ENCODE measurements at places on chromosomes 2 and 18.

DNA sequence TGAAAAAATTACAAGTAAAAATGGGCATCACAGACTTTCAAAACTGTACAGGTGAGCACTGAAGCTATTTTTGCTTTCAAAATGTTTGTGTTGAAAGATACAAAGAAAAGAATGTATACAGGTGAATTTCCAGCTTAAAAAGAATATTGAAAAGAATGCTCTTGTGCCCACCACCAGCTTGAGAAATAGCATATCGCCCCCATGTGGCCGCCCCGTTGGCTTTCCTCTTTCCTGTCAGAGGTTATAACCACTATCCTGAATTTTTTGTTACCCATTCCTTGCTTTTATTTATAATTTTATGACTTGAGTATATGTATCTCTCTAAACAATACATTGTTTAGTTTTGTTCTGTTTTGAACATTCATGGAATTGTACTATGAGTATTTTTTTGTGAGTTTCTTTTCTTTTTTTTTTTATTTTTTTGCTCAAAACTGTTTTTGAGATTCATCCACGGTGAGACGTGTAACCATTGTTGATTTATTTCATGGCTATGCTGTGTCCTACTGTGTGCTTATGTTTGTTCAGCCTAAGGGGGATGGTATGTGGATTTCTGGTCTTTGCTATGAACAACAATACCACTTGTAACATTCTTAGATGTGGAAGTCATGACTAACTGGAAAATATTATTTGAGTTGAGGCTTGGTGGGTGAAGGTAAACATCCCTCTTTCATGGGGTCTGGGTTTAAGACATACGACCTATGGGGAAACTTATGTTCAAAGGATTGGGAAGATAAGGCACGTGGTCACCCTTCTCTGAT lies 11.6 kb downstream of the TRPM8 start:
- no peak for DNase-seq

GRCh38 chr2:215915441-215915840 lies 97.9 kb downstream of the MREG start:
- no peak for DNase-seq

GRCh38 chr2:45699032-45699658 lies 47.7 kb downstream of the PRKCE start:
- no peak for DNase-seq

DNA sequence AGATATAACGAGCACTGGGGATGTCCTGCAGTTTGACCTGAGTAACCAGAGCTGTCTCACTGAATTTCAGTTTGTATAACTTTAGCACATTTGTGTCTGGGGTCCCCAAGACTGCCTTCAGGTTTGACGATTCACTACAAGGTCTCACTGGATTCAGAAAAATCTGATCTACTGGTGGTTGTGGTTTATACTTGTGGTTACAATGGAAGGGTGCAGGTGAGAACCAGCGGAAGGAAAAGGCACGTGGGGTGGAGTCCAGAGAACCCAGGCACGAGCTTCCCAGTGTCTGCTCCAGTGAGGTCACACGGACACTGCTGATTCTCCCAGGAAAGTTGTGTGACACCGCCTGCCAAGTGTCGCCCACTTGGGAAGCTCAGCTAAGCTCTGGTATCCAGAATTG lies 126.0 kb downstream of the ZNF236 start:
- DNase-seq: no peak

DNA sequence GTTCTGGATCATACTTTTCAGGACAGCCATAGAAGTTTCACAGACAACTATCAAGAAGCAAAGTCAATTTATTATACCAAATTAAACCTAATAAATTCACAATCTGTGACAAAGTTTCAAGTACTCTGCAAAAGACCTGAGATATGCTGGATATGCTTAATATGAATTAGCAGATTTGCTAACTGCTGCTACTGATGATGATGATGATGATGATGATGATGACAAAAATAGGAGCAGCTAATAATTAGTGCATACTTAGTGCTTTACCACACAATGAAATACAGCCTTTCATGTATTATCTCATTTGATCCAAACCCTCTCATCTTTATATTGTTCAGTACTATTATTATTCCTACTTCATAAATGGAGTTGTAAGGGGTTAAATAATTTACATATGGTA lies 215.7 kb upstream of the CYP26B1 start:
- no peak for DNase-seq

GRCh38 chr2:53366543-53366942 lies 401.1 kb upstream of the CHAC2 start:
- DNase-seq: no peak

DNA sequence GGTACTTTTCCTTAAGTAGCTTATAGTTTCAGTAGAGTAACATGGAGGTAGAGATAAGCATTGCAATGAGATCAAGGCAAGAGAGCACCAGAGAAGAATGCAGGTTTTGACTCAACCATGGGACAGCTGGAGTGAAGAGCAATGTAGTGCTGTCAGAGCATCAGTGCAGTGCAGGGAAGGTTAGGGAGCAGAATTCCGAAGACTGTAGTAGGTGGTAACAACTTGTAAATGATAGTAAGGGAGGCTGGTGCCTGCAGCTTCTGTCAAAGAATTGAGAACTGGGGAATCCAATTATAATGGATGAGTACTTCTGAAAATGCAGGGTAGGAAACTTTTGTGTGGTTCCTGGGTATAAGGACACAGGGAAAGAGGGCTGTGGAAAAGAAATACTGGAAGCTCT lies 183.2 kb downstream of the KCNS3 start:
- DNase-seq: no peak

DNA sequence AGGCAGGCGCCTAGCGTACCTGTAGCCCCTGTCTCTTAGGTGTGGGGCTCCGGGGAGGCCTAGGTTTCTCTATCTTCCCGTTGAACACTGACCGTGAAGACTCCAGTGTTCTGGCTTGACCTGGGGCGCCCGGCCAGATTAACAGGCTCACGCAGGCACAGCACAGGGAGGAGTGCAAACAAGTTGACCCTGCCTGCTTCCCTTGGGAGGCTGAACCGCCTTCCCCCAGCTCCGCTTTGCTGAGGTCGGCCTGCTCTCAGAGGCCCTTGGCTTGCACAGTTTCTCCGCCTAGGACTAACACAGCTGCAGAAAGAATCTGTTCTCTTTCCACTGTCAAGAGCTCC lies 567 bp downstream of the PCYOX1 start:
- DNase-seq: no peak

DNA sequence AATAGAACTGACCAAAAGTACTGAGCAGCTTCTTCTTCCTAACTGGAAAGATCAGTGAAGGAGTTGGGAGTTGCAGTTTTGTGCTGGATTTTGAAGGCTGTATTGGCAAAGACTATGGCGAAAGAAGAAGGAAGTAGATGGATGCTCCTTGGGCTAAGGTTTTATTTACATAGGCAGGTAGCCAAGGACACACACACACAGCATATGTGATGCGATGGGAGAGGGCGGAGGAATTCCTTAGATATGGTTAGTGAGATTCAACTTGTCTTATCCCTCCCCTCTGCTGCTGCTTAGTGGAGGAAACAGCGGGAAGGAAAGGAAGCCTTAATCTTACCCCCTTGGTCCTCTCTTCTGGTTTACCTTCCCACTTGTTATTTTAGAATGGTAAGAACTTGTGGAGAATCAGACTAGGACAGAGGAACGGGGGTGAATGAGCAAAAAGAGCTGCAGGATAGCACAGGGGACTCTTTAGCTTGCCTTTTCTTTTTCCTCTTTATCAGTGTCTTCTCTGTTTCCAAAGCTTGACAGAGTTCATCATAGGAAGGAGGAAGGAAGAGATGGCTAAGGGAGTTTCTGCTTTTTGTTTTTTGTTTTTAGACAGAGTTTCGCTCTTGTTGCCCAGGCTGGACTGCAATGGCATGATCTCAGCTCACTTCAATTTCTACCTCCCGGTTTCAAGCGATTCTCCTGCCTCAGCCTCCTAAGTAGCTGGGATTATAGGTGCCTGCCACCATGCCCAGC lies 87.9 kb downstream of the OSBPL6 start:
- DNase-seq: no peak

GRCh38 chr18:39945076-39945475 lies 2010.0 kb upstream of the PIK3C3 start:
- DNase-seq: no peak

GRCh38 chr2:229714736-229715541 lies 584 bp upstream of the DNER start:
- DNase-seq: no peak

GRCh38 chr2:131077182-131077846 lies 15.9 kb downstream of the FAM168B start:
- no peak for DNase-seq

DNA sequence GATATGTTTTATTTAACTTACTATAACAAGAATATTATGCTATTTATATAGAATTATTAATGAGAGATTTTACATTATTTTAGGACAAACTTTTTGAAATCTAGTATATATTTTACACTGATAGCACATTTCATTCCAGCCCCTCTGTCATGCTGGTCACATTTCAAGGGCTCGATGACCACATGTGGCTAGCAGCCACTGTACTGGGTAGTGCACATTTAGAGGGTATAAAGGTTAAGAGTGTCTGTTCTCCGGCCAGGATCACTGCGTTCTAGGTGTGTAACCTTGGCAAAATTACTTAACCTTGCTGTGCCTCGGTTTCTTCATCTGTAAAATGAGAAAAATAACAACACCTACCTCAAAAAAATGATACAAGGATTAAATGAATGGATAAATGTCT lies 87.2 kb upstream of the TNP1 start:
- DNase-seq: no peak

- no peak for DNase-seq
Measured at GRCh38 chr2:207288628-207289027, 122.9 kb upstream of the KLF7 start.

DNA sequence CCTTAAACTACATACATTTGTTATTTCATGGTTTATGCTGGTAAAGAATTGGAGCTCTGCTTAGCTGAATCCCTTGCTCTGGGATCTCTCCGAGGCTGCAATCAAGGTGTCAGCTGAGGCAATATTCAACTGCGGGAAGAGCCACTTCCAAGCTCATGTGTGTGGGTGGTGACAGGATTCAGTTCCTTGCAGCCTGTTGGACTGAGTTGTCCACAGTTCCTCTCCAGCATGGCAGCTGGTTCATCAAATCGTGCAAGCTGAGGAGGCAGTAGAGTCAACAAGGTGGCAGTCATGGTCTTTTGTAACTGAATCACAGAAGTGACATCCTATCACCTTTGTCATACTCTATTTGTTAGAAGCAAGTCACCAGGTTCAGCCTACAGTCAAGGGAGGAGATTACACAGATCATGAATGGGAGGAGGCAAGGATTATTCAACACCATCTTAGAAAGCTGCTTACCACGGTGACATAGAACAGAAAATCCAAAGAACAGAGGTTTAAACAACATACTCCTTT lies 56.9 kb downstream of the CTIF start:
- no peak for DNase-seq
